ENCODE measurements at places on chromosomes 7 and 10.

GRCh38 chr10:82643601-82644000 is 768.6 kb downstream of the NRG3 start:
- DNase-seq = no peak

DNA sequence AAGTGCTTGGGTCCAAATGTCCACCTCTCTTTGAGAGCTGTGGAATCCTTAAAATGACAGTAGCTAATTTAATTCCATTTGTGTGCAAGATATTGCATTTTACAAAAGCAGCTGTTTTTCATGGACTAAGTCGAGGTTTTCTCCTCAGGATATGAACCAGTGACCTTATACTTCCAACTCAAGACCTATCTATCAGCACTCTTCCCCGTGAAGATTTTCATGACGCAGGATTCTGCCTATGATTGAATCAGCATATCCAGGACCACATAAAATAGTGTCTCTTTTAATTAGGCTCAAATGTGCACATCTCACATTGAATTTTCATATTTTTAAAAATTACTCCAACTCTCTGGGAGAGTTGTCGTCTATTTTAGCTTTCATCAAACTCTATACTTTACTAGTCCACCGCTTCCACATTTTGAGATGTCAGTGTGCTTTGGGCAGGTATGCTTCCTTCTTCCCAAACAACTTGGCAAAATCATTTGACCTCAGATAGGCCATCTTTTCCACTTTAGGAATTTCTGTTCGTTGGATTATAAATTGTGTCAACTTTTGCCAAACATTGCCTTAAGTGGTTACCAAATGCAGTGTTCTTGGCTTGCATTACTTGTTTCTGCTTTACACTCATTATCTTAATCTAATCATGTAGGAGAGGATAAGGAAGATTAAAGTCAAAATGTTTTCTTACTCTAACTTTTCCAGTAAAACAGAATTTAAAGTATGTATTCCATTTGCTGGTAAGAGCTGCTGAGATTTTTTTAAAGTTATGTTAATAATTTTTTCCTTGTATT is 39.4 kb downstream of the SEMA3A start:
- DNase-seq = no peak

DNA sequence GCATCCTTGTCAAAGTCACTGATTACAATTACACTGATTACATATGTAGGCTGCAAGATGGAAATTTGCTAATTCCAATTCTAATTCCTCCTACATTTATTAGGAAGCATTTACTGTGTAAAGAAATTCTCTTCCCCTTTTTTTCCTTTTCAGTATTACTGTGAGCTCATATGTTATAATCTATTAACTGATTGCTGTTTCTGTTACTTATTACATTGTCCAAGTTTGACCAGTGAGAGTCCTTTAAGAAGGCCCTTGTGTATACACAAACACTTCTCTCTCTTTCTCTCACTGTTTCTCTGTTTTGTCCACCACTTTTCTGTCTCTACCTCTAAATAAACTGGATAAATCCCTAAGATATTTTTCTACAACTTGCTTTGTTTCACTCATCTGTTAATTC is 31.5 kb downstream of the PHF14 start:
- DNase-seq = no peak

GRCh38 chr7:110918949-110919548 is 171.9 kb upstream of the LRRN3 start:
- DNase-seq = no peak

GRCh38 chr7:50827281-50827680 is 44.6 kb upstream of the GRB10 start:
- DNase-seq = no peak

DNA sequence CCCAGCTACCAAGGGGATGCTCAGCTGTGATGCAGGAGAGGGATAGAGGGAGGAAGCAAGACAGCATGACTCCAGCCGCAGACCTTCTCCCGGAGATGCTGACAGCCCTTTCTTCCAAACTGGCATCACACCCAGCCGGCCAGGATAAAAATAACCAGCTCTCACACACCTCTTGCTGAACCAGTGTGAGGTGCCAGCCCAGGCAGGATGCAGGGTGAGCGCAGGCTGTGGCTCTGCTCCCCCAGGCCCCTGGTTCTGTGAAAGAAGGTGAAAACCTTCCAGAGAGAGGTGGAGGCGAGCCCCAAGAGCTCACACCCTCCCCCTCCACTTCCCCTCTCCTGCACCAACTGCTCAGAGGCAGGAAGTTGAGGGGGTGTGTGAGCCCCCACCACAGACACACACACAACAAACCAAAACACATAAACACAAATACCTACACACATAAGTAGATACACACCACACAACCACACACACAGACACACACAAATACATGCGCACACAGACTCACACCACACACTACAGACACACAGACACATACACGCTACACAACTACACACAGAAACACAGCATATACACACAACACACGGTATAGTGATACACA is 4.0 kb downstream of the GPR15LG start:
- no peak for DNase-seq

DNA sequence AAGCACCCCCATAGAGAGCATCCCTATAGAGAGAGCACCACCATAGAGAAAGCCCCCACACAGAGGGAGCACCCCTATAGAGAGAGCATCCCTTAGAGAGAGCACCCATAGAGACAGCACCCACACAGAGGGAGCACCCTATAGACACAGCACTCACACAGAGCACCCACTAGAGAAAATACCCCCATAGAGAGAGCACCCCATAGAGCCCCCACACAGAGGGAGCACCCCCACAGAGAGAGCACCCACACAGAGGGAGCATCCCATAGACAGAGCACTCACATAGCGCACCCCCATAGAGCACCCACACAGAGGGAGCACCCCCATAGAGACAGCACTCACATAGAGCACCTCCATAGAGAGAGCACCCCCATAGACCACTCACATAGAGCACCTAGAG is 48.6 kb downstream of the INSIG1 start:
- DNase-seq = no peak

DNA sequence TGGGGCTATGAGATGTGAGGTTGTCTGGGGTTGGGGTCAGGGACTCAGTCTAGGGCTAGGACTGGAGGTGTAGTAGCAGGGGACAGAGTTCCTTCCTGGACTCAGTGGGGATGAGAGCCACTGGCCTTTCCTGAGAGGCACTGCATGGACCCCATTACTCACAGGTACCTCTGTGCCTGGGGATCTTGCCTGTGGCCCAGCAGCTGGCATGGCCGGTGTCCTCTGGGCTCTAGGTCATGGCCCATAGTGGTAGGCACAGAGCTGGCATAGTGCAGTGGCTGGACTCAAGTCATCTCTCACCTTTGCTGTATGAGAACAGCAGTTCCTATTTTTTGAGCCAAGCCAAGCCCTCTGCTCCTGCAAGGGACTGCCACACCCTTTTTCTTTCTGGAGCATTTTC is 51.9 kb downstream of the NEURL1 start:
- DNase-seq = no peak

DNA sequence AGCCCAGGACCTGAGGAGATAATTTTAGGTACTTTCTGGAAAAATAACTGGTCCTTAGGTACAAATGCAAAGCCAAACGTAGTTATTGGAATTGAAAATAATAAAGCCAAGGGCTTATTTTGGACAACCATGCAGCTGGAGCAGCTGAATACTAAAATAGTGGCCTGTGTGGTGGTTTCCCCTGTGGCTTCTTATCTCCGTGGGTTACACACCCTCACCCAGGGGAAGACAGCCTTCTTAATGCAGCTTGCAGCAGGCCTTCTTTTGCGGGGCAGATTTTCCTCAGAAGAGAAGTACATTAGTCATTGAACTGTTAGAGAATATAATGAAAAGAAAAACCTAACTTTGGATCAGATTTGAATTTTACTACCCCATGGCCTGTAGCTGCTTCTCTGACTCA is 133.5 kb downstream of the ST7 start:
- DNase-seq = no peak

- no peak for DNase-seq
These were observed 297.8 kb upstream of the PRKCQ start for GRCh38 chr10:6877722-6878392.

GRCh38 chr10:114719311-114719710 is 61.2 kb upstream of the ABLIM1 start:
- no peak for DNase-seq

DNA sequence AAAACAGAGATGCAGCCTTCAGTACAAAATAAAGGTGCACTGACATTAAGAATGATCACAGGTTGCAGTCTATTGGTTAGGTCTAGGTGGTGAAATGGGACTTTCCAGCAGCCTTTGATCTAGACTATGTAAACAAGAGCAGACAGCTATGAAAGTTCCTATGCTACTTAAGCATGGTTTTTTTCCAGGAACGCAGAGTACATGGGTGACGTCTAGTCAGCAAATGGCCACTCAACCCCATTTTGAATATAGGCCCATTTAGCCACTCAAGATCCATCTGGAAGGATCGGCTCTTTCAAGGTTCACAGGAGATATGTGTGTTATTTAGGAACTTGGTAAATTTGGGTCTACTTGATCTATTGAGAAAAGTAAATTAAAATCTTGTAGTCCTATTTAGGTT is 1424.6 kb upstream of the LRRTM3 start:
- DNase-seq = no peak

- no peak for DNase-seq
These were observed 15.0 kb upstream of the INSIG1 start for GRCh38 chr7:155282671-155283070.

- DNase-seq = no peak
These were observed 18.2 kb downstream of the ARID5B start for GRCh38 chr10:61919646-61920215.

- no peak for DNase-seq
These were observed 305.7 kb downstream of the FZD1 start for GRCh38 chr7:91569728-91570457.

- no peak for DNase-seq
These were observed 1158.5 kb upstream of the C7orf33 start for GRCh38 chr7:147432079-147432478.

- DNase-seq = no peak
These were observed 509.5 kb downstream of the PLXNA4 start for GRCh38 chr7:132066761-132067171.

Data from stimulated activated CD4-positive, alpha-beta T cell treated with anti-CD3 and anti-CD28 coated beads, Interleukin-1b, Interleukin-23, amount 100 ng/mL, for 24 hours (primary cell).